Stimulated activated CD8-positive, alpha-beta memory T cell treated with anti-CD3 and anti-CD28 coated beads, Interleukin-4, amount 100 ng/mL, for 1 hour (primary cell): ENCODE measurements at places on chromosomes 16 and 17.

- no peak for DNase-seq
Measured at GRCh38 chr16:2898831-2899563, 12.7 kb upstream of the FLYWCH1 start.

- no peak for DNase-seq
Measured at GRCh38 chr17:21282231-21282630, 2.3 kb upstream of the MAP2K3 start.

DNA sequence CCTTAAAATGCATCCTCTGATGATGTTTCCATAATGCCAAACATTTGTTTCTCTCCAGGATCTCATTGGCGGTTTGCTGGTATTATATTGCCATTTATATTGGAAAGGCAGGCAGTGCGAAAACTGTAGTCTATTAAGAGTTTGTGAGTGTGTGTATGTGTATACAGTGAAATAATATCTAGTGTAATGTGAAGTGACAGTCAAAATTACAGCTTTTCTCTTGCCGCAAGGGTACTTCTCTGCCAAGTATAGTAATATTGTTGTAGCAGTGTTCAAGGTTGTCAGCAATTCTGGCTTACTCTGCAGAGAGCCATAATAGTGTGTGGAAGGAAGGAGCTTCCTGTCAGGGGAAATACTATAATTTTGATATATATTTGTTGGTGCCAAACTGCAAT, 178.6 kb downstream of the WWOX start:
- no peak for DNase-seq

- no peak for DNase-seq
Measured at GRCh38 chr16:83676086-83676485, 131.7 kb upstream of the HSBP1 start.

GRCh38 chr17:82349287-82349701, 9.8 kb upstream of the TEX19 start:
- no peak for DNase-seq

- no peak for DNase-seq
Measured at GRCh38 chr16:88869673-88869980, 3.2 kb upstream of the PABPN1L start.

DNA sequence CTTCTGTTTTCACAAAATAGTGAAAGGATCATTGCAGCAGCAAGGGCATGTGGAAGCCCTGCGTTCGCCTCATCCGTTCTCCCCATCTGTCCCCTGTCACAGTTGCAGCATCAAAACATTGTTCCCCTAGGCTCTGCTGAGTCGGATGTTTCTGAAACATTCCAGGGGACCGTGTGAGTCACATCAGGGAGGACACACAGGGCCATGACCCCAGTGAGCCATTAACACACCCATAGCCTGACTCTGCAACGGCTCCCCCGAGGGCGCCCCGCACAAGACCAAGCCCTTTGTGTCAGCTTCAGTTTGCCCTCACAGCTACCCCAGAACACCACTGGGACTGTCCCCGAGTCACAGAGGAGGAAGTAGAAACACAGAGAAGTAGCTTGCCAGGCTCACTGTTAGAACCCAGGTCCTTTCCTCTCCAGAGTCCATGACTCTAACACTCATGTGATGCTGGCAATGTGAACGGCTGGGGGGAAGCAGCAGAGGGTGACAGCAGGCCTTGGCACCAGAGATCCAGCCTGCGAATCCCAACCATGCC, 63.3 kb upstream of the HSBP1 start:
- DNase-seq, result no peak

DNA sequence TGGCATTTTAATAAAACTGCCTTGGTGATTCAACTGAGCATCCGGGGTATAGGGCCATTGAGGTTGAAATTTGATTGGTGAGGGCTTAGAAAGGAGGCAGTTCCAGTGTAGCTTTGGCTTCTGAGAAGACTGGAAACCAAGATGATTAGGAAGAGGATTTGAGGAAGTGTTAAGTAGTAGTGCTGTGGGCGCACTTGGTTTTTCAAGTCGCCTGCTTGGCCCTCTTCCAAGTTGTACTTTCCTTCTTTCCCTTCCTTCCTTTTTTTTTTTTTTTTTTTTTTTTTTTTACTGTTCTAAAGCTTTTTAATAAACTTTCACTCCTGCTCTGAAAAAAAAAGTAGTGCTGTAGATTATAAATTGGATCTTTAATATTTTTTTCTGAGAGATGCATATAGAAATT, 320.5 kb downstream of the UTP18 start:
- no peak for DNase-seq

GRCh38 chr17:58200024-58200633, 7.6 kb downstream of the EPX start:
- DNase-seq, result peak; percentile 14

DNA sequence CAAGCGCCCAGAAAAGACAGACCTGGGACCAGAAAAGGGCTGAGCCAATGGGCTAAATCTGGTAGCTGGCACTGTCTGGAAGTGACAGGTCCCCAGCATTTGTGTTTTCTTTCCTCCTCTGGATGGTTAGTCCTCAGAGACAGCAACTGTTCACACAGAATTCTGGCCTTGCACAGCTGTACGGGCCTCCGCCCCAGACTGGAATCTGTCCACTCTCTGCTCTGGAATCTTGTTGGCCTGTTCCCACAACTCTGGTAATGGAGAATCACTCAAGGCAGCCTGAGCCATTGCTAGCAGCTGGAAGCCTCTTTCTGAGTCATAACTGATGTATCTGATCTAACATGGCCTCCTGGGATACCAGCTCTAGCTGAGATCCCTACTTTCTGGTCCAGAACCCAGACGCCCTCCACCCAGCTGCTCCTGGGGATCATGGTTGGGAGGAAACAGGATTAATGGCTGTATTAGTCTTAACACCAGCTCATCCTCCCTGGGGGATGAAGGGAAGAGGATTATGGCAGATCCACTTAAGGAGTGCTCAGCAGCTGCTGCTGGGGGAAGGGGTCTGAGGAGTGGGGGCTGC, 9.1 kb downstream of the ZNF668 start:
- no peak for DNase-seq

- no peak for DNase-seq
Measured at GRCh38 chr17:29643817-29644160, 21.1 kb upstream of the CORO6 start.

DNA sequence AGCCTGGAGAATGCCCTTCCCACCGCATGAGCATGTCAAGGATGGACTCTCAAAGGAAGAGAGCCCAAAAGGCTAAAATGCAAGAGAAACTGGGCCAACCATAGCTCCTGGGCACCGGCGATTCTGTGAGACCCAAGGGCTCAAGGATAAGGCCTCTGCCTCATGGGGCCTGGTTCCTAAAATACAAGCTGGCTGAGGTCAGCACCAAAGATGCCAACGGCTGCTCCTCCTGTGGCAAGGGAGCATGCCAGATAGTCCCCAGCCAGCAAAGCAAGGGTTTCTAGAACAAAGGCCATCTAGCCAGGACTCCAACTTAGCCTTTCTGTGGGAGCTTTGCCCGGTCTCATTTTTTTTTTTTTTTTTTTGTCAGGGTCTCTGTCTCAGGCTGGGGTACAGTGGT, 20.1 kb downstream of the GPRC5B start:
- DNase-seq, result no peak

- no peak for DNase-seq
Measured at GRCh38 chr17:18225642-18226283, 328 bp downstream of the LLGL1 start.

- no peak for DNase-seq
Measured at GRCh38 chr16:28196387-28196987, 15.3 kb downstream of the XPO6 start.

DNA sequence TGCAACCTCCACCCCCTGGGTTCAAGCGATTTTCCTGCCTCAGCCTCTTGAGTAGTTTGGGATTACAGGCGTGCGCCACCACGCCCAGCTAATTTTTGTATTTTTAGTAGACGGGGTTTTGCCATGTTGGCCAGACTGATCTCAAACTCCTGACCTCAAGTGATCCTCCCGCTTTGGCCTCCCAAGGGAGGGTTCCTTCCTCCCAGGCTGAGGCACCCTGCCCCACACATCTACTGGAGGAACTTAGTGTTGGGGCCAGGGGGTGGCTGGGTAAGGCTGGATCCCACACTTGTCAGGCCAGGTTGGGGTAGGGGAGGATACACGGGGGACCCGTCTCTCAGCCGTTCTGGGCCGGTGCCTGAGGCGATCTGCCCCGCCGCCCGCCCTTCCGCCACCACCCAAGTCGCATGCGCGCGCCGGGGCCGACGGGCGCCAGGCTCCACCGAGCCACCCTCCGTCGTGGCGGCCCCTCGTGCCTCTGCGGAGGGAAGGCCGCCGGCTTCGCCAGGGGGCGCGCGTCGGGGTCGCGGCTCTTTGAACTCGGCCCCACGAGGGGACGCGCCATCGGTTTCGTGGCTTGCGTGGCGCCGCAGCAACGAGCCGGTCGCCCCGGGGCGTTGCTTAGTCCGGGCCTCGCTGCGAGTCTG, 15.9 kb downstream of the GRB7 start:
- DNase-seq, result peak; percentile 50

DNA sequence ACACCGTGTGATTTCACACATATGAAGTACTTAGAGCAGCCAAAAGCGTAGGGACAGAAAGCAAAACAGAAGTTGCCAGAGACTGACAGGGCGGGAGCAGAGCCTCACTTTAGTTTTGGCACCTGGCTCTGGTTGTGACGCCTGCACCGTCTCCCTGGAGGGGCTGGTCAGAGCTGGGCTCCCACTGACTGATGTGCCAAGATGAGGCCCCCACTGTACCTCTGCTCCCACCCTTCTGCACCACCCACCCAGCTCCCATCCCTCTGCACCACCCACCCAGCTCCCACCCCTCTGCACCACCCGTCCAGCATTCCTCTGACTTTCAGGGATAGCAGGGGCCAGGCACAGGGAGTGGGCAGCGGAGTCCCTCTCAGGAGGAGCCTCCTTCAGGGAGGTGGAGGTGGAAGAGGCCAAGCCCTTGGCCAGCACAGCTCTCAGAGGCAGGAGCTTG, 3.2 kb upstream of the PRSS21 start:
- DNase-seq, result no peak

- DNase-seq, result no peak
Measured at GRCh38 chr16:20622498-20622870, 46.3 kb upstream of the ACSM2B start.
